ENCODE measurements at places on chromosomes 3 and 15. TPM values are rescaled to one million over a fixed set of nuclear protein-coding genes. Genes with fewer than 3 reads are reported as not detected.

PRR20G gene
- total RNA-seq, result not detected

CACNA1D gene
- 2.8 TPM for total RNA-seq

C3orf20 gene
- total RNA-seq, result 0.09 TPM

ZKSCAN7 gene
- 19.6 TPM for total RNA-seq

DNA sequence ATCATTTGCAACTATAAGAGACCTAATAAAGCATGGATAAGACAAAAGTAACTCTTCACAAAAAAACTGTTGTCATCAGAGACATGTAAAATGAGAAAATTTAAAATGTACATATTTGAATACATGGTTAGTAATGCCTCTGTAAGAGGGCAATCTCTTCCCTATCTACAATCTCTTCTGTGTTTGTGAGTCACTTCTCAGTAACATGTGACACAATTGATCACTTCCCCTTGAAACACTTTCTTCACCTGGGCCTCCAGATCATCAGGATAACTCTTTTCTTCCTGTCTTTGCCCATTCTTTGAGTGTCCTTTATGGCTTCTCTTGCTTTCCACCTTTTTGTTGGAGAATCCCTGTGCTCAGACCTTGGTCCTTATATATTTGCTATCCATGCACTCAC is 50.4 kb downstream of the TFDP2 start:
- H3K4me1 ChIP-seq, result no peaks in the 10 kb centered on the region
- H3K27ac ChIP-seq, result no peak overlapping the region
- H3K36me3 ChIP-seq, result no peaks in the 10 kb centered on the region

DNA sequence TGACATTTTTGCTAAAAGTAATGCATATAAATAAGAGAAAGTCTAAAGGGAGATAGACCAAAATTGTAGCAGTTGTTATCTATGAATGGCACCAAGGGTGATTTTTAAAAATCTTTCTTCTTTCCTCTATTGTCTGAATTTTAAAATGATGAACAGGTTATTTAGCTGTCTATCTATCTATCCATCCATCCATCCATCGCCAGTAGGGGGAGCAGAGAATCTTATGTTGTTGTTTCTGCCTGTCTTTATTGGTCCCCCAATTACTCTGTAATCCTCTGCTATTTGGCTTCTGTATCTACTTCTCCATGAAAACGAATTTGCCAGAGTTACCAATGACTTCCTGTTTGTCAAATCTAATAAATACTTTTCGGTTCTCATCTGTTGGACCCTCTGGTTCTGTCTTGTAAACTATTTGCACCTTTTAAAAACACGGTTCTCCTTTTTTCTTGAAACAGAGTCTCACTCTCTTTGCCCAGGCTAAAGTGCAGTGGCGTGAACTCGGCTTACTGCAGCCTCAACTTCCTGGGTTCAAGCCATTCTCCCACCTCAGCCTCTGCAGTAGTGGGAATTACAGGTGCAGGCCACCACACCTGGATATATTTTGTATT is 86.0 kb downstream of the ECT2 start:
- no peaks in the 10 kb centered on the region for H3K36me3 ChIP-seq
- no peak overlapping the region for H3K27ac ChIP-seq
- H3K27me3 ChIP-seq, result peaks cover 6% of the 10 kb centered on the region
- H3K4me3 ChIP-seq, result no peak overlapping the region

DNA sequence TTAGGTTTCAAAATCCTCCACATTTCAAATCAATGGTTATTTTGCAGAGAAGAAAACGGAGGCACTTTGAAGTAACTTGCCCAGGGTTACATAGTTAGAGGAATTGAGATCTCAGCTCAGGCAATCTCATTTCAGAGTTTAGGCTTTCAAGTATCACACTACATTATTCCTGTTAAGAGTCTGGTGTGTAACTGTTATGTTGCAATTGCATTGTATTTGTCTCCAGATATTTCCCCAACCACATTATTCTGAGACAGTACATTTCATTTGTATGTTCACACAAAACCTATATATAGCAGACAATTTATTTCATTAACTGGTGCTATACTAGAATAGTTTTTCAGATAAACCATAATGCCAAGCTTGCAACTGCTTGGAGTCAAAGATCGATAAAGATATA is 154.2 kb upstream of the TSPAN3 start:
- no peak for DNase-seq
- H3K27ac ChIP-seq, result peak overlapping the region; percentile 75
- H3K4me1 ChIP-seq, result peaks cover 50% of the 10 kb centered on the region
- no peak overlapping the region for H3K4me3 ChIP-seq
- no peaks in the 10 kb centered on the region for H3K27me3 ChIP-seq

GRCh38 chr15:45606413-45606812 is 19.2 kb downstream of the BLOC1S6 start:
- peaks cover 12% of the 10 kb centered on the region for H3K36me3 ChIP-seq
- no peak for DNase-seq
- H3K27me3 ChIP-seq, result no peaks in the 10 kb centered on the region
- no peaks in the 10 kb centered on the region for H3K4me1 ChIP-seq

- no peak overlapping the region for H3K4me3 ChIP-seq
- H3K36me3 ChIP-seq, result no peaks in the 10 kb centered on the region
- peak overlapping the region; percentile 64 for H3K27ac ChIP-seq
- DNase-seq, result no peak
- peaks cover 49% of the 10 kb centered on the region for H3K4me1 ChIP-seq
Measured at GRCh38 chr3:110752307-110752706, 319.3 kb upstream of the NECTIN3 start.

DNA sequence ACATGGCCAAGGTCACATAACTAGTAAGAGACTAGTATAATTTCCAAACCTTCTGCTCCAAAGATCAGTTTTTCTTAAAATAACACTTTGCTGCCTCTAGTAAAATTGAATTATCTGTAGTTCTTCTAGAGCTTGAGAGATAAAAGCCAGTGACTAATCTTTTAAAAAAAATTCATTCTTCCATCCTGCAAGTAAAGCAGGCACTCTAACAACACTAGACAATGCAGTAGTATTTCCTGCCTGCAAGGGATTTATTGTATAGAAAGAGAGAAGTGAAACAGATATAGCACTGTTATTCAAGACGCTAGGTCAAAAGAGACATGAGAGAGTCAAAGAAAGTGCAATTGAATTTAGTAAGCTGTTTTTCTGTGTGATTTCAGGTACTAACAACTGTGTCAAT is 159.5 kb upstream of the TBC1D5 start:
- H3K4me1 ChIP-seq, result peaks cover 8% of the 10 kb centered on the region
- no peak overlapping the region for H3K4me3 ChIP-seq
- H3K27me3 ChIP-seq, result no peaks in the 10 kb centered on the region
- H3K27ac ChIP-seq, result peak overlapping the region; percentile 55

DNA sequence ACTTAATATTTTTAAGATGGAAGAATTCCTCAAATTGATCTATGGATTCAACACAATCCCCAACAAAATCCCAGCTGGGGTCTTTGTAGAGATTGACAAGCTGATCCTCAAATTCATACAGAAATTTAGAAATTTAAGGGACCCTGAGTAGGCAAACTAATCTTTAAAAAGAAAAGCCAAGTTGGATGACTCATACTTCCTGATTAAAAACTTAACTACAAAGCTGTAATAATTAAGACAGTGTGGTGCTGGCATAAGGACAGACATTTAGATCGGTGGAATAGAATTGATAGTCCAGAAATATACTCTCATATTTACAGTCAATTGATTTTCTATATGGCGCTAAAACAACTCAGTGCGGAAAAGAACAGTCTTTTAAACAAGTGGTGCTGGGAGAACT is 11.6 kb downstream of the FAM162A start:
- no peak for DNase-seq
- peaks cover 23% of the 10 kb centered on the region for H3K4me1 ChIP-seq
- no peak overlapping the region for H3K4me3 ChIP-seq
- no peaks in the 10 kb centered on the region for H3K27me3 ChIP-seq
- H3K36me3 ChIP-seq, result no peaks in the 10 kb centered on the region

DNA sequence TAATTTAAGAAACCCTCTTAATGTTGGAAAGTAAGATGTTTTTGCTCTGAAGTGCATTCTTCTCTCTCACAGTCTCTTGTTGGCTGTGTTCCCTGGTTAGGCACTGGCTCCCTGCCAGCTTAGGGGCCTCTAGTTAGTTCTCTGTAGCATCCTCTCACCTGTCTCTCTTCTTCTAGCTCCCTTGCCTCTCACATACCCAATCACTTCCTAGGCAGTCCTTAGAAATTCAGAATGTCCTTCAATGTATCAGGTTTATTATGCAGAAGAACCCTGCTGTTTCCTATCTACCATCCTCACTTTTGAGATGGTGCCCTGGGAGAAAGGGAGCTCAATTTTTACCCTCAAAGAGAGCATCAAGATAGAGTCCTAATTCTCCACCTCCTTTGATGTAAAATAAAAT is 36.2 kb upstream of the CPNE4 start:
- H3K36me3 ChIP-seq, result no peaks in the 10 kb centered on the region
- no peak for DNase-seq
- H3K4me1 ChIP-seq, result peaks cover 4% of the 10 kb centered on the region
- H3K27me3 ChIP-seq, result peaks cover 9% of the 10 kb centered on the region
- H3K27ac ChIP-seq, result no peak overlapping the region

- no peak overlapping the region for H3K27ac ChIP-seq
- no peak for DNase-seq
- H3K27me3 ChIP-seq, result no peaks in the 10 kb centered on the region
- peaks cover 30% of the 10 kb centered on the region for H3K36me3 ChIP-seq
Measured at GRCh38 chr3:58095603-58096138, 87.4 kb downstream of the FLNB start.

- H3K27ac ChIP-seq, result no peak overlapping the region
- no peak overlapping the region for H3K4me3 ChIP-seq
- no peak for DNase-seq
- H3K36me3 ChIP-seq, result peaks cover 4% of the 10 kb centered on the region
- H3K4me1 ChIP-seq, result no peaks in the 10 kb centered on the region
Measured at GRCh38 chr3:178494386-178494785, 41.9 kb upstream of the KCNMB2 start.

DNA sequence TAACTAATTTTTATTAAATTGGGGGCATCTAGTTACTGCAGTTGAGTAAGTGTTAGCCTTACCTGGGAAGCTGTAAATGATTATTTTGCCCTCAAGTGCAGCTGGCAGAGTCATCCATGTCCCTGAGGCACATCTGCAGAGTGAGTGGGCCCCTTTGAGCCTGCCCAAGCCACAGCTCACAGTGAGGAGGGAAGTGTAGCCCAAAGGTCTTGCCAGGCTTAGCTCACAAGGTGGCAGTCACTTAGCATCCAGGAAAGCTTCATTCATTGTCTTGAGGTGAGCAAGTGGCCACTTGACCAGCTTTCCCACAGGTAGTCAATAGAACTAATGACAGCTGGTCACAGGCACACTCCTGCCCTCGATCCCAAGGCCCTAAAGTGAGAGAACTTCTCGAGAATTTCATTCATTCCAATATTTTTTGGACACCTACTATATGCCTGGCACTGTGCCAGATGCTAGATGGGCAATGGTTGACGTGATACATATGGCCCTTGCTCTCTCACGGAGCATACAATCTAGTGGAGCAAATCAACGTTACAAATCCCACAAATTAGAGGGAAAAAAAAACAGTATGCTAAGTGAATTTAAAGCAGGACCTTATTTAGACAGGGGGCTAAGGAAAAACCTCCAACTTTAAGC is 163.3 kb upstream of the IL12A start:
- DNase-seq, result no peak
- H3K4me1 ChIP-seq, result peaks cover 54% of the 10 kb centered on the region
- peak overlapping the region; percentile 65 for H3K27ac ChIP-seq
- no peaks in the 10 kb centered on the region for H3K36me3 ChIP-seq
- no peak overlapping the region for H3K4me3 ChIP-seq
- no peaks in the 10 kb centered on the region for H3K27me3 ChIP-seq
